Activated CD4-positive, alpha-beta T cell treated with anti-CD3 and anti-CD28 coated beads for 4 hours (primary cell): ENCODE measurements at places on chromosomes 2 and 18.

- DNase-seq = no peak
Measured at GRCh38 chr2:231470246-231470900, 6.1 kb upstream of the NCL start.

- no peak for DNase-seq
Measured at GRCh38 chr2:120963997-120964705, 228.5 kb downstream of the GLI2 start.

DNA sequence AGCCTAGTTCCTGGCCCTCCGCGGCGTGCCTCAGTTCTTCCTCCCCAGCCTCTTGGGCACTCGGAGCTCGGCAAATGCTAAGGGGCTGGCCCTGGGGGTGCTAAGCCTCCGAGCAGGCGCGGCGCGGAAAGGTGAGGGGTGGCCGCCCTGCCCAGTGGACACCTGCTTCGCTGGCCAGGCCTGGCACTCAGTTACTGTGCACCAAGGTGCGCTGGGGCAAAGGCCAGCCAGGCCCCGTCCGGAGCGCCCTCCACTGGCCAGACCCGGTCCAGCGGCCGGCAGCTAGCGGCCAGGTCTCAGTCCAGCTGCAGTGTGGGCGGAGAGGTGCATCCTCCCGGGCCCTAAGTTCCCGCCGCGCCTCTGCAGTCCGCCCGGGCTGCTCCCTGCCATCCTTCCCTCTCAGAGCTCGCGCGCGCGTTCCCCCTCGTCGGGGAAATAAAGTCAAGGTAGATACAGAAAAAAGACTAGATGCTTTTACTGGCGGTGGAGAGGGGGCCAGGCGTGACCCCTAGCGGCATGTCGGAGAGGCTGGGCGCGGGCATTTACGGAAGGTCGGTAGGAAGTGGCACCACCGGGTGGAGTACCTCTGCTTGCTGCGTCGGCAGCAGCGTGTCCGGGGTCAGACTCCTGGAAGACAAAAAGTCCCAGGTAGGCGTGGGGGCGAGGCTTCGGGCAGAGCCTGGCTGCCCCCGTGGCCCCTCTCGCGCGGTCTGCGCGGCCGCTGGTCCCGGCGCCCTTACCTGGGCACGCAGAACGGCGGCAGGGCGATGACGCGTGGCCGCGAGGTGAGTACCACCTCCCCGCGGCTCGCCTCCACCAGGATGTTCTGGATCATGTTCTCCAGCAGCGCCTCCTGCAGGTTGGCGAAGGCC, 9.4 kb upstream of the CRYBA2 start:
- peak; percentile 27 for DNase-seq

DNA sequence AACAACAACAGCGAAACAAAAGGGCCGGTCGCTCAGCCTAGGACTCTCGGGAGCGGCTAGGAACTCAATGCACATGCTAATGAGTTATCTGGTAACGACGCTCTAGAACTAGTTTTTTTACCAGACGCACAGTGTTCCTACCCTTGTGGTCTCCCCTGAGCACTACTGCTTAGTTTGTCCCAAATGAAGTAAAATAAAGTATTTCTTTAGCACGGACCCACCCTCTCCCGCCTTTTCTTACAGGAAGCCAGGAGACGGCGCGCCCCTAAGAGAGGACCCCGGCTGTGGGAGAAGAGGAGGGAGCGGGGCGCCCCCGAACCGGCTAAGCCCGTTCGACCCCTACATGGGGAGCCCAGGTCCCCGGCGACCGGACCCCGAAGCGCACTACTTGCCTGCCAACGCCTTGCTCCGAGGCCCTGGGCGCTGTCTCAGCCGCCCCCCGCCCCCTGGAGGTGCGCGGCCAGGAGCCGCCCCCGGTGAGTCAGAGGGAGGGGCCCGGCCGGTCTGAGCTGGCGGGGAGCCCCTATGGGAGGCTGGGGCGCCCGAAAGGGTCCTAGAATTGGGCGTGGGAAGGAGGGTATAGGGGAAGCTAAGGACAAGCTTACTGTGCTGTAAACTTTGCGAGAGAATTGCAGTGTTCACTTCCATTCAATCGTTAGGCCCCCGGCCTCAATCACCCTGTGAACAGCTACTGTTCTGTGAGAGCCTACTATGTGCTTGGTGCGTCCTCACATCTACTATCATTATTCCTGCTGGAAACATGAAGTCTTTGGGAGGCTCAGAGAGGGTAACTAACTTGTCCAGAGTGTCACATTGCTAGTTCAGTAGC, 3.6 kb upstream of the CAPG start:
- DNase-seq = peak; percentile 45

DNA sequence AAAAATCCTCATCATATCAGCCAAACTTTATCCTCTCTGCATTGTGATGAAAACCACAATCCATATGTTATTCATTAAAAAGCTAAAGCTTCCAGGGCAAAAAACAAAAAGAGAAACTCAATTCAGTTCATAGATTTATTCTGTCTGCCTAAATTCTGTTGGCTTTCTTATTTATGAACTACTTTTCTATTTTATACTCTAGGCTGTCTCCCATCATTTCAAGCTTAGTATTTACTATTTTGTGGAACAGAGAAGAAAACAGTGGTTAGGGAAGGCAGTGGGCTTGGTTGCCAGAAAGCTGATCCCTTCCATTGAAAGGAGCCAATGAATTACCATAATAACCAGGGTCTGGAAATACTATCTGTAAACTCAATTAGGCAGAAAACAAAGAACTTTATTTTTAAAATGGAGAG, 71.8 kb downstream of the RAPH1 start:
- no peak for DNase-seq
